ENCODE measurements at places on chromosomes 6 and 20.

- no peak for DNase-seq
Measured at GRCh38 chr6:163950159-163950558, 535.6 kb downstream of the QKI start.

DNA sequence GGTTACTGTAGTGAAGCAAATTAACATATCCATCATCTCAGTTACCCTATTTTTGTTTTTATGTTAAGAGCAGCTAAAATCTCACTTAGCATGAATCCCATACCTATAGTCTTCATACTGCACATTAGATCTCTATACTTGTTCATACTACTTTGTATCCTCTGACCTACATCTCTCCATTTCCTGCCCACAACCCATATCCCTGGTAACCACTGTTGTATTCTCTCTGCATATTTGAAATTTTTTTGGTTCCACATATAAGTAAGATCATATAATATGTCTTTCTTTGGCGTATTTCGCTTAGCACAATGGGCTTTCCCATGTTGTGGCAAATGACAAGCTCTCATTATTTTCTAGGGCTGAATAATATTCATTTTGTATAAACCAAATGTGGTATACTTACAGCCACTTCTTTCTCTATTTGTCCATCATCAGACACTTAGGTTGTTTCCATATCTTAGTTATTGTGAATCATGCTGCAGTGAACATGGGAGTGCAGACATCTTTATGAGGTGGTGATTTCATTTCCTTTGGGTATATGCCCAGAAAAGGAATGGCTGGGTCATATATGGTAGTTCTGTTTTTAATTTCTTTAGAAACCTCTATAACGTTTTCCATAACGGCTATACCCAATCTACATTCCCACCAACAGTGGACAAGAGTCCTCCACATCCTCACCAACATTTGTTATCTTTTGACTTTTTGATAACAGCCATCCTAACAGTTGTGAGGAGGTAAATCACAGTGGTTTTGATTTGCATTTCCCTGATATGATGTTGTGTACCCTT is 39.8 kb downstream of the BACH2 start:
- no peak for DNase-seq

DNA sequence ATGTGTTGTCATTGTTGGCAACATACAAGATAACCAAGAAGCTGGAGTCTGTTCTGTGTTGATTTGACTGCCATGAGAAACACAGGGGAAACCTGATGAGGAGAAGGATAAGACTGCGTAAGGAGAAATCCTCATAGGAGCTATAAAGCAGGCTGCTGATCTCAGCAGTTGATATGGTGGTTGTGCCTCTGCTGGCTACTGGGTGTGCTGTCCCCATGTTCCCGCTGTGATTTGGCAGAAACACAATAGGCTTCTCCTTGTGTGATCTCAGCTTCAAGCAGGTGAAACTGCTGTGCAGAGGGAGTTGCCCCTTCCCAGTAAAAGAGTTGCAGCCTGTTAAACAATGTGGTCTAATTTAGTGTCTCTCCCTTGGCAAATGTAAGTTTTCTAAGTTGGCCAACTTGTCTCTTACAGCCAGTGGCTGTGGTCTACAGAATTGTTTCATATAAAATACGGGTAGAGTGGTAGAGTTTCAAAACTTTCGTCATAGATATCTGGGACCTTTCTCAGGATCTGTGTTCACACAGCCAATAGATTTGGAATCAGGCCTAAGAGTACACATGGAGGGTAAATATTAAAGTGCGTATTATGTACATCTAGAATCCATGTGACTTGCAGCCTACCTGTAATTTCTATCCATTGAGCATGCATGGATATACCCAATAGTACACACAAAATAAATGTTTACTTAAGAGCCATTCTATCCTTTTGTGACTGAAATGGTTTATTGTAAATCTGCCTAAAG is 78.4 kb downstream of the RNF144B start:
- no peak for DNase-seq

DNA sequence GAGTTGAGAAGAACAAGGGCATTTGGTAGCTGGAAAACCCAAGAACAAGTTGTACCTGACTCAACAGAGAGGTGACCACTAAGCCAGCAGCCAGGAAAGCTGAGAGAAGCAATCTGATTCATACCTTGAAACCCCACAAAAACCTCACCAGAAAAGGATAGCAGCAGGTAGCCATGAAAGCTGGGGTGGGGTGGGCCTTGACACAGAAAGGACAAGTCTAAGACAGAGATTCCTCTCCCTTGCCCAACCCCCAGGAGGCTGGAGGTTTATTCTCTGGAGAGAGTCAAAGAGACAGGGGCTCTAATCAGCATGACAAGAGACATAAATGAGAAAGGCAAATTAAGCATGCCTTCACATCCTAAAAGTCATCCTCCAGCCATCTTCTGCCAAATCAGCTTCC is 151.7 kb upstream of the DST start:
- no peak for DNase-seq

GRCh38 chr6:111951497-111952085 is 78.3 kb upstream of the FYN start:
- DNase-seq = no peak

- DNase-seq = no peak
Measured at GRCh38 chr6:68575765-68576439, 59.2 kb upstream of the ADGRB3 start.

GRCh38 chr6:25012657-25013056 is 76.9 kb upstream of the RIPOR2 start:
- DNase-seq = no peak

GRCh38 chr6:16805243-16805950 is 44.1 kb upstream of the ATXN1 start:
- no peak for DNase-seq

- no peak for DNase-seq
Measured at GRCh38 chr6:148502083-148502772, 159.6 kb downstream of the SASH1 start.

DNA sequence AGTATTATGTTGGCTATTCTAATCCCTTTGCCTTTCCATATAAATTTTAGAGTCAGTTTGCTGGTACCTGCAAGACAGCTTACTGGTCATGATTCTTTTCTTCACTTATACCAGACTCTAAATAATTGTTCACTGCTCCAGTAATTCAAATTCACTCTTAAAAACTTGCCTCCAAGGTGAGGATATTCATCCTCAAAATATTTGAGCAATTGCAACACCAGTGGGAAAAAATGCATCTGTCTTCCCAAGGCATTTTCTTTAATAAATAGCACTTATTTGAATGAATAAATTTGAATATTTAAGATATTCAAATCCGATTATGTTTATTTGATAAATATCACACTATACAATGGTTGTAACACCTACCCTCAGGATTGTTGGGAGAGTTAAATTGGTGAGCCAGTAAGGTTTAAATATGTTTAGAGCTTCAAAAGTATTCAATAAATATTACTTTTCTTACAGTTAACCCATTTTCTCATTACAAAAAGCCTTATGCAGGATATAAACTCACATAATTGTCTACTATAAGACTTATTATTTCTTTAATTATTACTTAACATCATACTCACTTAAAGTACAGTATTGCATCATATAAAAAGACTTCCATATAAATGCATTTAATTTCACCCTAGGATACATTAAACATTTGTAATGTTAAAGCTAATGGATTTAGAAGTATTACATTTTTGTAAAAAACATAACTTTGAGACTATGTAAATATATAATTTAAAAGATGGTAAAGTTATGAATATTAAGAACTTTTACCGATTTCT is 285.6 kb downstream of the SAMD5 start:
- DNase-seq = no peak

DNA sequence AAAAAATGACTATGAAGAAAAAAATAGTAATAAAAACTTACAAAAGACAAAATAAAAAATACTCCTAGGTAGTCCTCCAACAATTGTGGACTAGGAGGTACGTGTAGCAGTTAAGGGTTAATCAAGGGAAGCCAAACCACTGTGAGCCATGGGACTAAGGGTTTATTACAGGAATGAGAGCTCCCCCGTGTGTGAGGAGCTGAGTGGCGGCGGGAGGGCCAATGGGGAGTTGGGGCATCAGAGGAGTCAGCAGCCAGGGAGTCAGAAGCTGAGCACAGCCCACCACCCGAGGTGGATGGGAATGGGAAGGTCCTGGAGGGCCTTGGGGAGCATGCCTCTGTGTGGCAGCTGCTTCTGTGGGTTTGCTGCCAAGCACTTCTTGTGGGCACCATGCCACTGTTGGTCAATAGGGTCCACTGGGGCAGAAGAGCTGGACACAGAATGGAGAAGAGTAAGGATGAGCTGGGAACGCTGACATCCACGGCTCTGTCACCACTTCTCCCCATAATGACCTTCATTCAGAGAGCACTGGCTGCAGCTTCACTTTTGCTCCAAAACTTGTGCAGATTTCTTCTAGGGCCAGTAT is 373.3 kb downstream of the CDKAL1 start:
- DNase-seq = no peak

GRCh38 chr6:137882225-137882961 is 15.3 kb downstream of the TNFAIP3 start:
- no peak for DNase-seq

DNA sequence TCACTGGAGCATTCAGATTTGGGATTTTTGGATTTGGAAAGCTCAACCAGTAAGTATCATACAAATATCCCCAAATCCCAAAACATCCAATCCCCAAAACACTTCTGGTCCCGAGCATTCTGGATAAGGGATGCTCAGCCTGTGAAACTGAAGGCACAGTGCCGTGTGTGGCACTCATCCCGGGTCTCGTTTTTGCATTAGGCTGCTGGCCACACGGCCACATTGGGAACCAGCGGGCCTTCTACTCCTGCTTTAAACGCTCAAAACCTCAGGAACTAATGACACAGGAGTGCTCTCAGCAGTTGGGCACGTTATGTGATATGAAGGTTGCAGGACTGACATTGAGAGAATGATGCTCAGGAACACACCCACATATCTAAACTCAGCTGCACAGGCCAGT is 35.6 kb downstream of the PSMG4 start:
- DNase-seq = no peak

- no peak for DNase-seq
Measured at GRCh38 chr20:63435552-63435951, 36.9 kb downstream of the KCNQ2 start.

- no peak for DNase-seq
Measured at GRCh38 chr6:7672066-7673062, 53.5 kb upstream of the BMP6 start.

DNA sequence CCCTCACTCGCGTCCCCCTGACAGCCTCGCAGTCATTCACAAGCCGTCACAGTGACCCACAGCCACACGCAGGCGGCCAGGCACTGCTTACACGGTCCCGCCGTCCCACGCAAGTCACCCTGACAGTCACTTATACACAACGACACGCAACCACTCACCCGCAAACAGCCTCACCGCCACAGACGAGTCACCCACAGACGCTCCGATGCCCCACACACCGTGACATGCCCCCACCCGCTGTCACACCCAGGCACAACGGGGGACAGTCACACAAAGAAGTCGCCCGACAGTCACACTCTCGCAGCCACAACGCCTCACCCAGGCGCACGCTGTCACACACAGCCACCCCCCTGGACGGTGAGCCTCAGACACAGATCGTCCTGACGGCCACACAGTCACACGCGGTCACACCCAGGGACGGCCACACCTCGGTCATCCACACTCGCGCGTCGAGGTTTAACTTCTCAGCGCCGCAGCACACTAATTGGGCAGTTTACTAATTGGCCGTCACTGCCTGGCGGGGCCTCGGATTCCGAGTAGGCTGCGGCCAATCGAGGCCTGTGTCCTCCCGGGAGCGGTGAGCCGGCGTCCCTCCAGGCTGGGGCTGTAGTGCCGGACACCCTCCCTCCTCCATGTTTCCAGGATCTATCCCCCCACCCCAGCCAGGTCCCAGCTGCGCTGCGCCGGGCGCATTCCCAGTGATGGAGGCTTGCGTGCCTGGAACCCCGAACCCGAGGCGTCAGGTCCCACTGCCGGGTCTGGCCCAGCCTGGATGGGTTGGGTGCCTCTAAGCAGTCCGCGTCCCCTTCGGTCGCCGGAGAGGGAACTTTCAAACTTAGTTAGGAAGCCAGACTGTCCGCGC is 790 bp downstream of the TOX2 start:
- DNase-seq = peak; percentile 29

- no peak for DNase-seq
Measured at GRCh38 chr6:152368751-152369624, 268.2 kb downstream of the SYNE1 start.

DNA sequence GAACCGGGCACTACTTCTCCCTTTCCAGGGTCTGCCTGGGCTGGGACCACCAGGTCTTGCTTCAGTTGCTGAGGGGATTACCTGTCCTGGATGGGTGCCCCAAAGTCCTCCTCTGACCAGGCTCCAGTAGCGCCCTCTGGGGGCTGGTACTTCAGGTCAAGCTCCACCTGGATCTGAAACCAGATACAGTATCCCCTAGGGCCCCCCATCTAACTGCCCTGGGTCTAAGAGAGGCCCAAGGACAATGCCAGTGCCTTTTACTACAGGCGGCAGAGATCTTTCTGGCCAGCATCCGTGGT is 11.2 kb upstream of the SPAG4 start:
- no peak for DNase-seq

DNA sequence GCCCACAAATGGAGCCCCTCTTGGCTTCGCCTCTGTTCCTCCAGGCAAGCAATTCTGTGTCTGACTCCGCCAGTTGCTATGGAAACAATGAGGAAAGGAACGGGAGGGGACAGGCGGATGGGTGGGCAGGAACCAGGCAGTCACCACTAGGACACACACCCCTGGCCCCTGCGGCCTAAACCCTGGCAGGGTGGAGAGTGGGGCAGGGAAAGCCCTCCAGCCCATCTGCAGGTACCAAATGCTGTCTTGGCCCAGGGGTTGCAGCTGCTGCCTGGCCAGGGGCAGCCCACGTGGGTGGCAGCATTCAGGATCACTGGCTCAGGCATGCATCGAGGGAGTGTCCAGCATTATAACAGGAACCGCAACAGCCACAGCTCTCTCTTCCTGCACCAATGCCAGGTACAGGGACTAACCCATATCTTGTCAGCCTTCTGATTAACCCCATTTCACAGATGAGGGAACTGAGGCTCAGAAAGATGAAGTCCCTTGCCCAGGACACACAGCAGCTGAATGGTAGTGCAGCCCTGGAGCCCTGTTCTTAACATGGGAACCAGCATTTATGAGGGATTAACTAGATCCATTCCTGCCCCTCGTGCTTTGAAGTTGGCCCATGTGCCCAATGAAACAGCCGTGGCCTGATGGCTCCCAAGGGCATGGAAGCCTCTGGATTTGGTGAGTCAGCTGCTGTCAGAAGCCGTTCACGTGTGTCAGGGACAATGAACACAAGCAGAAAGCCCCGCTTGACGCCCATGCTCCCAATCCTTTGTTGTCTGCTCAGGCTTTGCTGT is 66.3 kb downstream of the NOL4L start:
- no peak for DNase-seq

GRCh38 chr20:50959543-50960126 is 1.0 kb downstream of the MOCS3 start:
- DNase-seq = no peak

DNA sequence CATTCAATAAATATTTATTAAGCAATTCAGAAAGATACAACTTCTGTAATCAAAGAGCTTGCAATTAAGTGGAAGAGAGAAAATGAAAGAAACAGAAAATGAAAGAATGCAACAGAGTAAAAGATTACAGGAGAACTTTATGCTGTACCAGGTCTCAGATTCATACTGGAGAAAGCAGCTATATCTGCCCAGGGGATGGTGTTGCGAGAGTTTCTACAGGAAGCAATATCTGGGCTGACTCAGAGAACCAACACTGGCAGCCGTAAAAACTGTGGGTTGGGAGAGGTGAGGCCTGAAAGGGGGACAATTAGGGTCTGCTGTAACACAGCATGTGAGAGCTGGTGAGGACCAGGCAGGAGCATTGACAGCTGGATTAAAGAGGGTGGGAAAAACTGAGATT is 256.7 kb upstream of the TCF21 start:
- no peak for DNase-seq

- DNase-seq = no peak
Measured at GRCh38 chr20:62601172-62601571, 41.1 kb upstream of the SLCO4A1 start.

- no peak for DNase-seq
Measured at GRCh38 chr6:38567436-38567835, 72.3 kb downstream of the BTBD9 start.
